ENCODE measurements at places on chromosomes 12 and 14. TPM values are rescaled to one million over a fixed set of nuclear protein-coding genes. Genes with fewer than 3 reads are reported as not detected.

DNA sequence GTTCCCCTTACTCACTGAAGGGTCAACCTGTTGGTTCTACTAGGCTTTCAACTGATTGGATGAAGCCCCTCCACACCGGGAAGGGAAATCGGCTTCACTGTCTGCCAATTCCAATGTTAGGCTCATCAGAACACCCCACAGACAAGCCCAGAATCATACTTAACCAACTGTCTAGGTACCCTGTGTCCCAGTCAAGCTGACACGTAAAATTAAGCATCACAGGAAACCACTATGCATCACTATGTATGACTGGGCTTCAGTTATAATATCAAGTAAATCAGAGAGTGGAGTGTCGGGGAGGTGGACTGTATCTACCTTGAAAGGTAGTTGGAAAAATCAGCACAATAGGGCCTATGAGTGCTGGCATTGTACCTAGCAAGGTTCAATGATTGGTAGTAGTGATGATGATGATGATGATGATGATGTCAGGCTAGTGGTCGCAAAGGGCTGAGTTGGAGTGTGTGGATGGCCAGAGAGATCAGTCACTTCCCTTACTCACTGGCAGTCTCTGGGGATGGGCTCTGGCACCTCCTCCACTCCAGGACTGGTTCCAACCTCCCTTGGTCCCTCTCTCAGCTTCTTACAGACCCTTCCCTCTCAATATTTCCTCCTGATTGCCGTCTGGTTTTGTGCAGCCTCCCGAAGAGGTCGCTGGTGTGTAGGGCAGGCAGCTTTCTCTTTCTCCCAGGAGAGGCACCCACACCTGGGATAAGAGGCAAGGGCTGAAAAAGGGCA lies 3.3 kb upstream of the ATG101 start:
- no peak for DNase-seq

DNA sequence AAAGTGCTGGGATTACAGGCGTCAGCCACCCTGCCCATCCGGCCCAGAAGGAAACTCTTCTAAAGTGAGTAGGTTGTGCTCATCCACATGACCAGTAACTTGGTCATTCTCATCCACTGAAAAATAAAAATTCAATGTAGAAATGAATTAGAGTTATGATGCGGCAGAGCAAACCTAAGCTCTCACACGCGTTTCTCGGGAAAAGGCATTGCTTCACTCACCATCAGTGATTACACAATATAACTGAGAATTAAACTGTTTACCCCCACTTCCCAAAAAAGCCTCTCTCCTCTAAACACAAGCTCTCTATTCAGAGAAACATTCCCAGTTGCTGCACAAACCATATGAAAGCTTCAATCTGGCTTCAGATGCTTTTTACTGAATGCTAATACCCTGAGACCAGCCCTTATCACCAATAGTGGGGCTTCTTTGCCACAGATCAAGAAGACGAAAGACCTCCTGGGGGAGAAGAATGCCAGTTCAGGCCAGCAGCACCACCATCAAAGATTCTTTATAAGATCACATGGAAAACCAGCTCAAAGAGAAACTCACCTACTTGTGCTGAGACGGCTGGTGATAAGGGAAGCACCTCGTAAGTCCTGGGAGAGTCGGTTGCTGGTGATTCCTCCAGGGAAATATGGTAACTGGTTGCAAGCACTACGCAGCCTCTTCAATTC lies 121.5 kb upstream of the SFSWAP start:
- no peak for DNase-seq

- DNase-seq = no peak
These were observed 77.4 kb downstream of the ST8SIA1 start for GRCh38 chr12:22257100-22257499.

- no peak for DNase-seq
These were observed 17.5 kb downstream of the YY1 start for GRCh38 chr14:100256339-100256895.

DNA sequence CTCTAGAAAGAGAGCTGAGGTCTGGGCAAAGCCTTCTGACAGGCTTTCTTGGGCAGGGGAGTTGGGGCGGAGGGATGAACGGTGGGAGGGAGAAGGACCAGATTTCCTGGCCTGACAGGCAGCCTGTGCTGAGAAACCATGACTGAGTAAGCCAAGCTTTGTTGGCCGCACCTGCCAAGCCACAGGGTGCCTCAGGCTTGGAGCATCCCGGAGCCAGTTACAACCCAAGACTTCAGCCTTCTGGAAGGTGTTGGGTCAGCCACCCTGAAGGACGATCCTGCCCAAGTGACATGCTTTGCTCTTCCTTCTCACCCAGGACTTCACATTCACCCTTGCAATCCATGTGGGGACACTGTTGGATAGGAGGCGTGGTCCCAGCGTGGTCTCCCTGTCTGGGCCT lies 21.0 kb upstream of the AQP2 start:
- DNase-seq = no peak

DNA sequence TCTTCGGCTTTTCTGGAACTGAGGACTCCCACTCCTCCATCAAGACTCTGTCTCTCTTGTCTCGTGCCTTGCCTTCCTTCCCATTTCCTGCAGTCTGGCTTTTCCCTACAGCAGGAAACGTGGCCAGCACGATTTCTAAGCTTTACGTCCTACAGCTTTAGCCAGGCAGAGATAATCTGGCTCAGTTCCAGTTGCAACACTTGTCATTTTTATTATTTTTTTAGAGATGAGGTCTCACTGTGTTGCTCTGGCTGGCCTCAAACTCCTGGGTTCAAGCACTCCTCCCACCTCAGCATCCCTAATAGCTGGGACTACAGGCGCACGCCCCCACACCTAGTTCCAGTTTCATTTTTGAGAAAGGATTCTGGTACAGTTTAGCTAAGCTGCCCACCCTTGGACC lies 19.9 kb downstream of the CALM1 start:
- DNase-seq = no peak

RASSF9 gene
- 6.2 TPM for total RNA-seq

Measured in Right ventricle myocardium inferior (tissue), 1 donor.